ENCODE measurements at places on chromosomes 3 and 15. TPM values are rescaled to one million over a fixed set of nuclear protein-coding genes. Genes with fewer than 3 reads are reported as not detected.

DNA sequence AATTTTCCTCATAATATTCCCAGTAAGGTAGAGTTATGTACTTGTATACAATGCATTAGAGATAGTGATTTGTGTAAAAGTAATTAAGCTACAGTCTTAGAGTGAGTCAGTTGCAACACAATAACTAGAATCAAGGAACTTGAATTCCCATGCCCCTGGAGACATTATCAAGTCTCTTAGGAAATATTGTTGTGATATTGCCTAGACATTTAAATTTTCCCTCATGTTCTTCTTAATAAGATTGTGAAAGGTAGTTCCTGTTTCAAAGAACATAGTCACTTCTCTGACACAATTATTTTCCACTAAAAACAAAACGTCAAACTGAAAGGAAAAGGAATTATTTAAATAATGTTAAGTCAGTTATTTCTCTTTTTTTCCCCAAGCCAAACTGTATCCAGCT, 13.0 kb upstream of the ATP1B3 start:
- DNase-seq = no peak

GRCh38 chr3:72655131-72655551, 193.1 kb downstream of the SHQ1 start:
- peak; percentile 16 for DNase-seq

CTXN2 gene
- total RNA-seq = 0.18 TPM

PTH1R gene
- total RNA-seq = 0.34 TPM

KNG1 gene
- total RNA-seq = not detected

GRCh38 chr3:122430371-122430770, 14.5 kb upstream of the WDR5B start:
- no peak for DNase-seq

SEMA4B gene
- 24.0 TPM for total RNA-seq

NOX5 gene
- total RNA-seq = not detected

DNA sequence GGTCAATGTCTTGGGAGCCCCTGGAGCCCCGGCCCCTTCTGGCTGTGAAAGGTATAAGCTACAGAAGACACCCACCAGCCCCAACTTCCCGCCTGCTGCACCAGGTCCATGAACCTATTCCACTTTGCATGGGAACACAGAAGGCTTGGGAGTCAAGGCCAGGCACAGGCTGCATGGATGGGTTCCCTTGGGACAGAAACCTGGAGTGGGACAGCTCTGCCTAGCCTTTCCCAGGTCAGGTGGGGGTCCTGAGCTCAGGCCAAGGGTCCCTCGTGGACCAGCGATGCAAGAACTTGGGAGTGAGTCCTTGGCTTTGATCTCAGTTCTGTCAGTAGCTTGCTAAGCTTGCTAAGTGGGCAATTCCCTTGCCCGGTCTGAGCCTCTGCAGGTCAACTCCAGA, 25.0 kb downstream of the TKT start:
- DNase-seq = no peak

DNA sequence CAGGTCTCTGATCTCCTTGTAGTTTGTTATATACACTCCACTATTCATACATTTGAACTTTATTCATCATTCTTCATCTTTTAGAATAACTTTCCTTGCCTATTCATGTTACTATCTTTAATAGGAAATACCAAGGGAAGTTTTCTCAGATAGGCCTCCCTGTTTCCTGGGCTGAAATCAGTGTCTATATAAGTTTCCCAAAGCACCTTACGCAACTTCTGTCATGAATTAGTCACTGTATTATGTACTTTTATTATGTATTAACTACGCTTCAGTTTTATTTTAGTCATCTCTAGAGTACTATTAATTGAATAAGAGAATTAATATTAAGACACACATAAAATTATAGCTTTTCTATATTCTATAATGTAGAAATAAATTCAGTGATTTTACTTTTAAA, 1481.5 kb downstream of the OTOL1 start:
- no peak for DNase-seq

- DNase-seq = no peak
These were observed 80.6 kb downstream of the OXSM start for GRCh38 chr3:25870452-25870851.

Measured in neural crest cell (in vitro differentiated cells).